ENCODE measurements at places on chromosomes 4 and X.
A peak's percentile ranks its signal among the peaks of the same experiment; 100 is the strongest.

GRCh38 chrX:30690330-30690729 is 37.1 kb downstream of the GK start:
- DNase-seq, result no peak

- DNase-seq, result no peak
Measured at GRCh38 chr4:48022192-48022799, 5.7 kb downstream of the NIPAL1 start.

- DNase-seq, result no peak
Measured at GRCh38 chrX:153793291-153793690, 884 bp downstream of the IDH3G start.

DNA sequence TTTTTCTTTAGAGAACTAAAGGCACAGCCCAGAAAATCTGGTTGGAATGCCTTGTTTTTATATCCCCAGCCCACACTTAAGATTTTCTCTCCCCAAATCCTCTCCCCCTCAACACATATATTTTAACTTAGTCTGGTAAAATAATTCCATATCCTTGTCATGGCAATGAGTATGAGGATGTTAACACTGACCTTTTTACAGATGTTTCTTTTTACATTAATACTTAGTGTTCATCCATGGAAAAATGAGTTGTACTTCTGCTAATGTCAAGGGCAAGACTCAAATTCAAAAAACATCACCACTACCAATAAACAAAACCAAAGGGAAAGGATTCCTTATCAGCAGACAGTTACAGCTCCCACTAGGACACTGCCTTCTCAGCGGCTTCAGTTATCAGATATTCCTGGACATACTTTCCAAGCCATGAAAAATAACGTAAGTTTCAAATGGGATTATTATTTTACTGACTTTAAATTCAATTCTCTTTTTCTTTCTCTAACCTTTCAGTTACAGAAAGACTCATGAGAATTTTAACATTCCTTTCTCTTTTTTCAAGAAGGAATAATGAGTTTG is 83.3 kb downstream of the RASL11B start:
- no peak for DNase-seq

DNA sequence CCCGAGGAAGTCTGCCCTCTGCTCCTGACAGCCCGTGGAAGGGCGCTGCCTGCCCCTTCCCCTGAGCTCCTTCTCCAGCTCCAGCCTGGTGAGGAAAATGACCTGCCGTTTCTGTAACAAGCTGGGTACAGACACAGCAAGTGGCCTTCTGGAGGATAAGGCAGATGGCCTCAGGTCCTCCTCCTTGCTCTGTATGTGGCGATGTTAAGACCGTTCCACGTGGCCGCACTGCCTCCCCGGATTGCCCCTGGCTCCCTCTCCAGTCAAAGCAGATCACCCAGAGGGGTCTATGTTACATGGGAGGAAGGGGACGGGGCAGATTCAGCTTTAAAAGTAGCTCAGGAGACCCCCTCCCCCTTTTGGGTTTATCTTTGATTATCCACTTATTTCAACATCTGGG is 80.3 kb upstream of the GATB start:
- DNase-seq, result no peak

- no peak for DNase-seq
Measured at GRCh38 chr4:38154681-38155588, 194.7 kb downstream of the PTTG2 start.

GRCh38 chr4:148757171-148757570 is 315.0 kb upstream of the NR3C2 start:
- DNase-seq, result no peak

GRCh38 chrX:104659005-104659744 is 93.2 kb downstream of the IL1RAPL2 start:
- no peak for DNase-seq

DNA sequence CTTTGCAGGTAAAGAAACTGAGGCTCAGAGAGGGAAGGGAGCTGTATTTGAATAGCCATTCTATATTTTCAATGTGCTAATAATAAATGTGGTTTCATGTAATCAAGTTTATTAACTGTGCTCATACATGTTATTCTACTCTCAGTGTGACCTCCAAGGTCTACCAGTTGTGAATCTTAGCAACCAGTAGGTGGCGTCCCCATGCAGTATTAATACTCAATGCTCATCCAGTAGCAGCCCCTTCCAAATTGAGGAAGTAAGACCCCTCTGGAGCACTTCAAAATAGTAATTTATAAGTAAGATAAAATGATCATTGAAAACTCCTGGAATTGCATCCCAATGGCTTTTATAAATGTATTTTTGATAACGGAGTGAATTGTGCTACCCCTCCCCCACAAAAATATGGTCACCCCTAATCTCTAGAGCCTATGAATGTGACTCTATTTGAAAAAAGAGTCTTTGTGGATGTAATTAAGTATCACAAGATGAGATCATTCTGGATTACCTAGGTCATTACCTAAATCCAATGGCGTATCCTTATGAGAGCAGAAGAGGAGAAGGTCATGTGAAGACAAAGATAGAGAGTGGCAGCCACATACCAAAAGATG is 20.4 kb upstream of the SEPSECS start:
- no peak for DNase-seq

- no peak for DNase-seq
Measured at GRCh38 chr4:78596111-78596742, 44.7 kb downstream of the ANXA3 start.

- DNase-seq, result no peak
Measured at GRCh38 chrX:69152417-69152841, 12.8 kb downstream of the PJA1 start.

DNA sequence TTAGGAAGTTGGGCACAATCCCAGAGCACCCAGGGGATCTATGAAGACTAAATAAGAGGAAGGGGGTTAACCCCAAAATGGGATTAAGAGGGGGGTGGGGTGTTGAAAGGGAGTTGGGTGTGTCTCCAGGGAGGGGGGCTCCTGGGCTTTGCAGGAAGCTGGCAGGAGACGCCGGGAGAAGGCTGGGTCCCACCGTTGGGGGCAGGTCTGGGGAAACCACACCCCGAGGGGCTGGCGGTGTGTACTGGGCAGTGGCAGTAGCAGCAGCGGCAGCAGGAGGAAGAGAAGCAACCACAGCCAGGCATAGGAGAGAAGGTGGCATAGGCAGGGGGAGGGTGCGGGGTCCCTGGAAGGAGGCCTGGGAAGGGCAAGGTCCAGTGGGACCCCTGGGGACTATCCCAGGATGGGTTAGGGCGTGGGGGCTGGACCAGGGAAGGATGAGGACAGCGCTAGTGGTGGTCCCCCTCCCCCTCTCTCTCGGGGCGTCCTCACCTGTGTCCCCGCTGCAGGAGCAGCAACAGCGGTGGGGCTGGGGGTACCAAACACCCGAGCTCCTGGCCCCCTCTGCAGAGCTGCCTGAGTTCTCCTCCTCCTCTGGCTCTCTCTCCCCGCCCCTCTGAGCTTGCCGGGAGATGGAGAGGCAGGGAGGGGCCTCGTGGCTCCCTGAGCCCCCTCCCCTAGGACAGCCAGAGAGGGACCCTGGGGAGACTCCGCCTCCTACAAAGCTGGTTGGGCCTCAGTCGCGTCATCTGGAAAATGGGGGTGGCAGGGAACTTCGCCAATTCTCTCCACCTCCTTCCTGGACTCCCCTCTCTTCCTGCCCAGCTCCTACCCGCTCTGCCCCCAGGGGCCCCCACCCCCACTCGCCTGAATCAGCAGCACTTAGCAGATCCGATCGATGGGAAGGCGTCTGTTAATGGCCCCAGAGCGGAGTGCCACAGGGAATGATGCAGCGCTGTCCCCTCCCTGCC is at the start of gene KCND1:
KCND1 (minus strand) TSS at position 596 of the 971 bp plus-strand sequence. CDS start 1,573 bp downstream, outside the sequence.
- no peak for DNase-seq

DNA sequence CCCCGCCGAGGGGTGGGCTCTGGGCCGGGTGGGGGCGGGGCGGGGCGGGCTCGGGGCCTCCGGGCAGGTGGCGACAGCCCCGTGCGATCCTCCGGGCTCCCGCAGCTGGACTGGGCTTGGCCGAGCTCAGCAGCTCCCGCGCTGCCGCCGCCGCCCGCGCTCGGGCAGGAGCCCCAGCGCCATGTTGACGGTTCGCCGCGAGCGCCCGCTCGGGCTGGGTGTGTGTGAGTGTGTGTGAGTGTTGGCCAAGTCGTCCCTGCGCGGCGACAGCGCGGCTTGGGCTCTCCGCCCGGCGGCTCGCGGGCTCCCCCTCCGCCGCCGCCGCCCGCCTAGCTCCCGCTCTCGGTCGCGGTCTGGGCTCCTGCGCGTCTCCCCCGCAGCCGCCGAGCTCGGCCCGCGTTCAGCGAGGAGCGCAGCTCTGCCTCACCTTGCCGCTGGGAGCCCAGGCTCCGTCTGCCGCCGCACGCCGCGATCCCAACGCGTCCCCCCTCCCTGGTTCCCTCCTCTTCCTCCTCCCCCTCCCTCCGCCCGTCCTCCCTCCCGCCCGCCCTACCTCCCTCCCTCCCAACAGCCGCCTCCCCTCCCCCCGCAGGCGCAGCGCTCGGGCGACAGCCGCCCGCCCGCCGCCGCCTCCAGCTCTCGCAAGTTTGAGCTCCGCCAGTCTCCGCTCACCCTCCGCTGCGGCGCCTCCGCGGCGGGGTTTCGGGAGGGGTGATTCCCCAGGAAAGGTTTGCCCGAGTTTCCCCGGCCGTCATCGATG is at the start of gene BCOR:
BCOR (minus strand) TSS at position 455 of the 760 bp plus-strand sequence. CDS start 20,029 bp downstream, outside the sequence.
- no peak for DNase-seq

- no peak for DNase-seq
Measured at GRCh38 chr4:23889391-23889790, 456 bp downstream of the PPARGC1A start.

GRCh38 chrX:19057856-19058255 is 64.4 kb downstream of the ADGRG2 start:
- DNase-seq, result no peak

DNA sequence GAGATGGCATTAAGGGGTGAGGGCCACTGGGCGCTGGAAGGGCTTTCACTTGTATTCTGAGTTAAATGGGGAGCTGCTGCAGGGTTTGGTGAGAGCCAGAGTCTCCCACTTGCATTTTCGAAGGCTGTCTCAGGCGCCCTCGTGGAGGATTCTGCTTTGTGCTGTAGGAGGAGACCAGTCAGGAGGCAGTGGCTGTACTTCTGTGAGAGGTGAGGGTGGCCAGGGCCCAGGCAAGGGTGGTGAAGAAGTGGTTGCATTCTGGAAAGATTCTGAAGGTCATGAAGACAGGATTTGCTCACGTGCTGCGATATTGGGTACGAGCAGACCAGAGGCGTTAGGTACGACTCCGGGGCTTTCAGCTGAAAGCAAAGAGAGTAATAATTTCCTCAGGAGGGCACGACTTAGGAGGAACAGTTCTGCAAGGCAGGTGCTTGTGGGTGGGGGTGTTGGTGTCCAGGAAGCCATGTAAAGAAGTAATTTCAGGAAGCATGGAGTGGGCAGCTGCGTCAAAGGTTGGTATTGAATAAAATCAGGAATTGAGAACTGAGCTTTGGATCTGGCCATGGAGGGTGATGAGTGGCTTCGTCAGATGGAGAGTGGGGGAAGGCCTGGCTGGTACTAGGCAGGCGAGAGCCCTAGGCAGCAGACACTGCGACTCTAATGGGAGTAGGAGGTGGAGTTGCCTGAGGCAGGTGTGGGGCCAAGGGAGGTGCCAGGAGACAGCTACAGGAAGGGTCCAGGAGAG is 18.2 kb downstream of the PIGG start:
- no peak for DNase-seq

GRCh38 chrX:109281483-109282275 is 200.2 kb downstream of the GUCY2F start:
- DNase-seq, result no peak

DNA sequence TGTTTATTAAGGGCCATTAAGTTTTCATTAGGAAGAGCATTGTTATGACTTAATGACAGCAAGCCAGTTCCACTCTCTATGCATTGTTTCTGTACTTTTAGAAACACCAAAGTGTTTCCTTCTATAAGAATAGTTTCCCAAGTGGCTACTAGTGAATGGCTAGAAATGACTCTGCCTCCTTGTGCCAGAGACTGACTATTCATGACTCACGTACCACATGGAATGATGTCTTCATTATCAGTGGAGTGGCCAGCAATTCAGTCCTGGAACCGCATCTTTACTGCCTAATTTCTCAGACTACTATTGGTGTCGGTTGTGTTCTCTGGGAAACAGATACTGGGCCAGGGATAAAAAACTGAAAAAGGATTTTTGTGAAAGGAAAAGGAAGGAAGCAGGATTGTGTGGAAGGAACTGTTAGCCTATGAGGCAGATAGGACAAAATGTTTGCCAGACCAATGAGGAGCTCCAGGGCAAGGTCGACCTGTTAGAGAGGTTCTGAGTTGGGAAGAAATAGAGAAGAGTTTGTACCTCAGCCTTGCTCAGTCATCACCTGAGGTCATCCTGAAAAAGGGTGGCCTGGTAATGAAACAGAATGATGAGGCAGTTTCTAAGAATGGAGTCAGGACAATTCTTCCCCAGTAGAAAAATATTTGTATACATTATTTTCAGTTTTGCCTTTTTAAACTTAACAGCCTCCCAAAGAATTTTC is 218.6 kb downstream of the SPCS3 start:
- peak; percentile 8 for DNase-seq

DNA sequence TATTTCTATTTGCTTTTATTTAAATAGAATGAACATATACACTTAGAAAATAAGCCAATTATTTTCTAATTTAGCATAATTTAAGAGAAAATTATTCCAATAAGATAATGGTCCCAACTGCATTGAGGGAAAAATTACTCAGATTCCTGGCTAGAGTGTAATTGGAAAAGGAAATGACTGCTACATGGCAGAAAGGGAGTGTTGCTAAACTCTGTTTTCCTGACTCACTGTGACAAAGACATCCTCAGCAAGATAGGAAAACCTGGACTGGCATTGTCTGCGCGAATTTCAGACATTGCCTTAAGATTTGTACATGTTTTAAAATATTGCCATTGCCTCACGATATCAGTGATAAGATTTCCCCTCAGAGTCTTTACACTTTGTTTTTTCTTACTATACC is 8.2 kb downstream of the TNIP3 start:
- peak; percentile 27 for DNase-seq

DNA sequence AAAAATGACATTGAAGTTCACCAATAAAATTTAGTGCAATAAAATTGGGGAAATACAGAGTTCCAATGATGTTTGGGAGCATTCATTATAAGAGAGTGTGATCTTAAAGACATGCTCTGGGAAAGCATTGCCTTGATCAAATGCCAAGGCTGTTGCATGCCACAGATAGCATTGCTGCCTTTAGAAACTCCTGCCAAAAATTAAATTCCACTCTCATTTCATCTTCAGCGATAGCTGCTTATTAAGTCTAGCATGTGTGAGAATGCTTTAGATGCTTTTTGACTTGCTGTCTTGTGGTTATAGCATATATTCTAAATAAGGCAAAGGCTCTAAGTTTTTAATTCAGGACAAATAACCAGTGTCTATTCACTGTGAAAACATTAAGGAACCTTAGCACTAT is 49.3 kb downstream of the NPNT start:
- DNase-seq, result no peak

- DNase-seq, result no peak
Measured at GRCh38 chr4:93495346-93495745, 333.2 kb upstream of the ATOH1 start.

GRCh38 chrX:79290596-79290995 is 76.5 kb downstream of the ITM2A start:
- DNase-seq, result no peak

DNA sequence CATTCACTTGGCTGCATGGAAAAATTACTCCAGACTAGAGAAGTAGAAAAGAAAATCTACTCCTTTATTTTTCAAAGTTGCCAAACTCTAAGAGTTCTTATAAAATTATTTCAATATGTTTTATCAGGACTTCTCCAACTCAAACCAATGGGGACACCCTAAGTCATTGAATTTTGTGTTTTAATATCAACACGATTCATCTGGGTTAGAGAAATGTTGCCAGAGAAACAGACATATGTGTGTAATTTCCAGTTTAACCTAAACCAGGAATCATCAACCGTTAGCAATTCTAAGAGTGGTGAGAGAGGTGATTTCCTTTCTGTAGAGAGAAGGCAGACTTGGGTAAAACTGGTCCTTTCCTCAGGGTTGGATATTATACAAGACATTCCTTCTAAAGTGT is 291.8 kb downstream of the LDB2 start:
- DNase-seq, result no peak

Measured in H54 (cell line).